ENCODE measurements at places on chromosomes 6 and 20.

DNA sequence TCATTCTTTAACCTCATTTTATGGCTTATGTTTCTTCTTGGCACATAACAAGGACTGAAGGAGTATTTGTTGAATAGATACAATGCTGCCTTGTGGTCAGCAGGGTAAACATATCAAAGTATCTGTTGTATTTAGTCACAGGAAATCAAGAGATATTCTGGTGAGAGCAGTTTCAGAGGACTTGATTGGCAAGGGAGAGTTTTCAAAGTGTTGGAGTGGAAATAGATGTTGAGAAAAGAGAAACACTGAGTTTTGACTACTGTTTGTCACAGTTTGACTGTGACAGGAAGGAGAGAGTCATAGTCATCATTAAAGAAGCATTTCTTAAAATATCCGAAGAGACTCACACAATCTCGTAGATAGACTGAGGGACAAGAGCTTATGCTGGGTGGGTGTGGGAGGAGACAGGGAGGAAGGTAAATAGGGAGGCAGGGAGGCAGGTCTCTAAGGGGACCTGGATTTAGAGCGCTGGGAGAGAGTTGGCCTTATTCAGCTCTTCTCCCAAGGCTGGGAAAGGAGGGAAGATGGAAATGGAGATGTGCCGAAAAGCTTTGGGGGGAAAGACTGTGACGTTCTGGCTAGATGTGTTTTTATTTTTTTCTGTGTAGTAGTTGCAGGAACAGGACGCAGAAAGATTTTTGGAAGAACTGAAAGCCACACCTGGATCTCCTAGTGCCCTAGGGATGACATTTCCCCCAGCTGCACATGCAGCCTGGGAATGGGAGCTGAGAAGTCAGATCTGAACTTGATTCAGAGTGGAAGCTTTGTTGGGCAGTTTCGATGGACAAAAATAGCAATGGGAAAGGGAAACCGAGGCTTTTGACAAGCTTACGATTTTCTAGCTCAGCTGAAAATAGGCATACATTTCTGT is 65.0 kb upstream of the IFNGR1 start:
- no peak for DNase-seq

- DNase-seq: no peak
These were observed 50.5 kb upstream of the LTV1 start for GRCh38 chr6:143792402-143793279.

DNA sequence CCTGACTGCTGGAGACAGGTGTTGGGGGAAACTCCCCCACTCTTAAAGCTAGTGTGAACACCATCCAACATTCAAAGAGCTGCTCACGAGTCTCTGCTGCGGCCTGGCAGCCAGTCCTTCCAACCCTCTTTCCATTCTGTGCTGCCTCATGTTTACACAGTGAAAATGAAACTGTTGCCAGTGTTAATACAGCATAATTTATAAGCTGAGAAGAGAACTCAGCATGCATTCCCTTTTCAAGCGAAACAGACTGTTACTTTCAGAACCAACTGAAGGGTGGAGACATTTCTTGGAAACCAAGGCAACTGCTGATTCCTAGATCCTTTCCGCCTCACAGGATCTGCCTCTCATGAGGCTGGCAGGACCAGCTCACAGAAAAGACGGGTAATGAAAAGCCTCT is 533.8 kb upstream of the ID4 start:
- no peak for DNase-seq

DNA sequence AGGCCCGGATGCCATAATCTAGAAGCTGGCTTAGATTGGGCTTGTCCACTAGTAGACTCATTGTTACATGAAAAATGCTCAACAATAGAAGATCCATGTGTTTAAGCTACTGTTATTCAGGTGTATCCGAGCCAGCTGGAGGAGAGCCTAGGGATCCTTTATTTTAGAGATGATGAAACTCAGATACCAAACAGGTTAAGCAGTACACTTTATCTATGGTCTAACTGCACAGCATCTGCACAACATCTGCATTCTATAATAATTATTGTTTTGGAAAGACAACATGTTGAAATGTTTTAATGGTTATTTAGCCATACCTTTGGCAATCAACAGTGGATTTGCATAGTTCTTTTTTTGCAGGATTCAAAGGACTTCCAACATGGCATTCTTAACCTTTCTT is 134.1 kb downstream of the RFPL4B start:
- no peak for DNase-seq

DNA sequence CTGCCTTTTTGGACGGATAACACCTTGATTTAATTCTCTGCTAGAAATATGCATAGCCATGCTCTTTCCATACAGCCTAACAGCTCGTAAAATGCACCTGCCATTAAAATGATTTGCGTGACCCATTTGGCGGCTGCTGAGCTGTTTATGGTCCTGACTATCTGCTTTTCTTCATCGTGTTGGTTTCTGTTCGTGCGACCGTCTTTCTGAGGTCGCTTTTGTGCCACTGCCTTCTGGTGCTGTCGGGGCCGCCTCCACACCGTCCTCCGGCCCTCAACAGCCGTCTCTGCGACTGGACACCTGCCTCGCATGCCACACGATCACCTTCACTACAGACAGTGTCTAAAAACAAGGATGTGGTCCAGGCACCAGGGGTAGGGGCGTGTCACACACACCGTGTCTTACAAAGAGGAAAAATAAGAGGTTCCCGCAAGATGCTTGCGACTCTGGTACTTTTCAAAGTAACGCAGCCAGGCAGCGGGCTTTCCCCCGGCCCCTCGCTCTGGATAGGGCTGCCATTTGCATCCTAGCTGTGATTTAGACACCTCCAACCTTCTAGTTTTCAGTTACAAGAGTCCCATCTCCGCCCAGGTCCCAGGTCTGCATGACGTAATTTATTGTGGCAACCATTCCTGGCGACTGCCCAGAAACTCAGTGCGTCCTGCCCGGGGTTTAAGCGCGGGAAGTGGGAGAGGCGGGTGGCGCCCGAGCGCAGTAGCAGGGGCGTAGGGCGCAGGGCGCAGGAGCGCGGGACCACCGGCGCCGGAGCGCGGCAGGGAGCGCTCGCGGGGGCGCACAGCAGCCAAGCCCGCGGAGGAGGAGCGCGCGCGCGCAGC is at the start of gene STMND1:
Gene STMND1 (plus strand): TSS at position 629 of the 836 bp plus-strand sequence. CDS start 208 bp downstream, outside the sequence.
- no peak for DNase-seq

DNA sequence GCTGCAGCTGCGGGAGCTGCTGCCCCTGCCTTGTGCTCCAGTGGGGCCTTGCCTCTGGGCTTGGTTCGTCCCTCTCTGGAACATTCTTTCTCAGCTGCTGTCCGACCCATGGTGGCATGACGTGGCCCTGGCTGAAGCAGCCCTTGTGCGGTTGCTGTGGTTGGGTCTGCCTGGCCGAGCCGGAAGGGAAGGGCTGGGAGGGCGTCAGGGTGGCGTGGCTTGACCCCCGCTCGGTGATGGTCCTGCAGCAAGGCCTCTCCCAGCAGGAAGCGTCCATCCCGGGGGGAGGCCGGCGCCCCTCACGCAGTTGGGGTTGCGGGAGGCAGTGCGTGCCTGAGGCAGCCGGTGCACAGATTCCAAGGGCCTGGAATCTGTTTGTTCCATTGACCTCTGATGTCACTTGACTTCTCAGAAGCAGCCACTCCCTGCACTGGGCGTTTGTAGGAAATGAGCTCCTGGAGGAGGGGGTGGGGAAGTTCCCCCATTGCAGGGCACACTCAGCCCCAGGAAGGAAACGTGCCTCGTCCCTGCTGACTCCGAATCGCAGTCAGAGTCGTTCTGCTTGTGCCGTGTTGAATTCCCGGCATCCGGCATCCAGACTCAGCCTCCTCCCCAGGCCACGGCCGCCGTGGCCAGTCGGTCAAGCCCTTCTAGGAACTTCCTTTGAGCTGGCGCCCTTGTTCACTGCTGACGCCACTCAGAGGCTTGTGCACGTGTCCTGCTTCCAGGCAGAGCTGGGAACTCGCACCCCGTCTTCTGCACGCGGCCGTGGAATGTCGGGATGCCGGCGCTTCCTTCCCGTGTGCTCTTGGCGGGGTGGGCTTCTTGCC is 9.7 kb upstream of the TNFRSF6B start:
- no peak for DNase-seq

- DNase-seq: no peak
These were observed 117.0 kb downstream of the TFAP2A start for GRCh38 chr6:10297832-10298231.

DNA sequence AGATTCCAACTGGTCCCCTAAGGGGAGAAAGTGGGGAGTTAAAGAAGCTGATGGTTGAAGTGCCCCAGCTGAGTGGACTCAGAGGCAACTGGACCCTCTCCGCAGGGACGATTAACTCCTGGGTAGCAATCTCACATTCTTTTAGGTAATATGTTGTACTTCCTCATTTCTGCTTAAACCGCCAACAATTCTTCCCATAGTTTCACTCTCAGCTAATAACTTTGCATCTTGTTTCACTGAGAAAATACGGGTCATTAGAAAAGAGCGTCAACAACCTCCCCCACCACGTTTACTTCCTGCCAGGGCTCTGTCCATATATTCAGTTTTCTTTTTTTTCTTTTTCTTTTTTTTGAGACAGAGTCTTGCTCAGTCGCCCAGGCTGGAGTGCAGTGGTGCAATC is 39.5 kb upstream of the CHD6 start:
- DNase-seq: no peak

GRCh38 chr6:56444855-56445254 is 197.5 kb upstream of the COL21A1 start:
- no peak for DNase-seq

DNA sequence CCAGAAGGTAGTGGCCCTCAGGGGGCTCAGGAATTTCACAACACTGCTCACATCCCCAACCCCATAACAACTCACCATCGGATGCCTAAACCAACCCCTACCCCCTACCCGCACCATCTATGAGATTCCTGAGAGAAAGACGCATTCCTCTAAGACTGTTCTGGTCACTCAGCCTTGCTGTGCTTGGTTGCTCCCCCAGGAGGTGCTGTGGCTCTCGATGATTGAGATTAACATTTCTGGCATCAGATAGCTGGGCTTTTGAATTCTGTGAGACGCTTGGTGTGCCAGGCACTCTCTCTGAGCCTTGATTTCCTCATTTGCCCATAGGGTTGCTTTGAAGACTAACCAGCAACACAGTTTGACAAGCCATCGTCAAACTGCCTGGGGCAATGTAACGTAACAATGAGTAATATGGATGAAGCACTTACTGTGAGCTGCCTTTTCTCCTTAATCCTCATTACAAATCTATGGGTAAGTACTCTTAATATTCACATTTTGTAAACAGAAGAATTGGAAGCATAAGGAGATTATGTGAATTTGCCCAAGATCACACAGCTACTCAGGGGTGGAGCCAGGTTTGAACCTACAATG is 978 bp downstream of the WFDC6 start:
- DNase-seq: no peak

DNA sequence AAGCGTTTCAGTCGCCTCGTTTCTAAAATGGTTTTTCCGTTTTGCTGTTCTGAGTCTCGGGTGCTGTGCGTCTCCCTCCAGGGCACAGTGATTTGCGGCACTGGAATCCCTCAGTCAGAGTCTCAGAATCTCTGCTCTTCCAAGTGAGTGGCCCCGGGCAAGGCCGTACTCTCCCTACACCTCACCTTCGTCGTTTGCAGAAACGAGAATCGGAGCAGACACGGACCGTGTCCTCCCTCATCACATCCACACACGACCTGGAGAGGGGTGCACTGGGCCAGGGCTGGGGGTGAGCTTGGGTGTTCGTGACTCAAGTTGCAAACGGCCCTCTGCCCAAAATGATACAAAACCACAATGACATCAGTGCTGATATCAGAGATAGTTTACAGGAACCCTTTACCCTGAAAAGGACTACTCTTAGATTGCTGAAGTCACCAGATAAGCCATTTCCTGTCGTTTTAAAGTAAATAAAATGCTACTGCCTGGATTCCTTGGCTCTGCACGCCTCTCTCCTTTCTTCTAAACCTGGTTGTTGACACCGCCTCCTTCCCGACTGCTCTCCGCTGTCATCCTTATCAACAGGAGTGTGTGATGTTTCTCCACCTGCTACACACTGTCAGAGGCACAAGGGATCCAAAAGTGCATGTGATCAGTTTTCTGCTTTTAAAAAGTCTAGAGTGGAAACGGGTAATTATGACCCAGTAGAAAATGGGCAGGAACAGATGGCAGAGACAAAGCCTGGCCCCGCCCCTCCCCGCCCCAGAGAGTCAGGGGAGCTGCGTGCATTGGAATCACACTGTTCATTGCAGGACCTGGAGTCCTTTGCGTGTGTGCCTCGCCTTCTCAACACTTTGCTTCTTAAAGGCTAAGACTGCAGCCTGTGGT is 38.4 kb downstream of the KIF25 start:
- no peak for DNase-seq

- no peak for DNase-seq
These were observed 69.9 kb downstream of the ASXL1 start for GRCh38 chr20:32427996-32428395.

- DNase-seq: no peak
These were observed 66.7 kb upstream of the TOP1 start for GRCh38 chr20:40961686-40962640.

GRCh38 chr6:166533205-166533824 is 53.2 kb downstream of the RAMACL start:
- no peak for DNase-seq
